ENCODE measurements at places on chromosomes 16 and 17.

DNA sequence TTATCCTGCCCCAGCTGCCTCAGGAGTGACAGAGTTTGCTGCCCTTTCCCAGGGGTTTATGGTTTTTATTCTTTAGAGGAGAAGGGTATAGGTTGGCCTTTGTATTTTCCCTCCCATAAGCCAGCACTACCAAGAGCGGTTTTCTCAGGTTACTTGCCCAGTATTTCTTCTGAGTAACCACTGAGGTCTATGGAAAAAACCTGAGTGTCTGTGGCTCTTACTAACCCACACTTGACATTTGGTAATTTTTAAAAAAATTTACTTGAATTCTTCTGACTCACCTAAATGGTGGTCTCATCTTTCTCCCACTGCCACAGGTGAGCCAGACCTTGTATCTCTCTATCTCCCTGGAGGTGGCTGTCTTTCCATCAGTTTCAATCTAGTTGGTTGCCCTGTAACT lies 6.0 kb downstream of the SLC7A6 start:
- no peak for DNase-seq

- DNase-seq, result no peak
Observed at GRCh38 chr16:50688083-50688482, 5.3 kb upstream of the NOD2 start.

DNA sequence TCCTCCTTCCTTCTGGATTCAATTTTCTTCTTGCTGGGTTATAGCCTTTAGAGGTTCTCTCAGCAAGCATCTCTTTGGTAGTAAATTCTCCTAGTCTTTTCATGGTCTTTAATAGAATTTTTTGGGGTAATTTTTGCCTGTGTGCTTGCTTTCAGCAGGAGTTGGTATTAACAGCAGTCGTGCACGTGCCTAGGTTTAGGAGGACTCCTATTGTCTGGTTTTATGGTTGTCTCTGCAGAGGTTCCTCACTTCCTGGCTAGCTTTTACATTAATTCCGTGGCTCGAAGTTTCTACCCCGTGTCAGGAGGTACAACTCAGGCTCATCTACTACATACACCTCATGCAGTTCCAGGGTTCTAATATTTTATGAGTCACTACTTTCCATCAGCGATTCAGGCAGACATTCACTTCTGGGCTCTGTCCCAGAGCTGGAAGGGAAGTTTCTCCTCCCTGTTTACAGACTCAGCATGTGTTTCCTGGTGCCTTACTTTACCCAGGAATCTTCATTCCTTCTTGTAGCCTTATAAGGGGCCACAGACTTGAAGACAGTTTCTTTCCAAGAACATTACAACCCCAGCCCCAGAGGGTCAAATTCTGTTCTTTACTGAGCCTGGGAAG lies 643.6 kb downstream of the HS3ST4 start:
- no peak for DNase-seq

- DNase-seq, result no peak
Observed at GRCh38 chr17:33291248-33292200, 1.6 kb downstream of the ASIC2 start.

- no peak for DNase-seq
Observed at GRCh38 chr16:9286930-9287329, 195.5 kb downstream of the HAPSTR1 start.

GRCh38 chr17:75020331-75021110 lies 8.1 kb downstream of the MRPL58 start:
- no peak for DNase-seq

DNA sequence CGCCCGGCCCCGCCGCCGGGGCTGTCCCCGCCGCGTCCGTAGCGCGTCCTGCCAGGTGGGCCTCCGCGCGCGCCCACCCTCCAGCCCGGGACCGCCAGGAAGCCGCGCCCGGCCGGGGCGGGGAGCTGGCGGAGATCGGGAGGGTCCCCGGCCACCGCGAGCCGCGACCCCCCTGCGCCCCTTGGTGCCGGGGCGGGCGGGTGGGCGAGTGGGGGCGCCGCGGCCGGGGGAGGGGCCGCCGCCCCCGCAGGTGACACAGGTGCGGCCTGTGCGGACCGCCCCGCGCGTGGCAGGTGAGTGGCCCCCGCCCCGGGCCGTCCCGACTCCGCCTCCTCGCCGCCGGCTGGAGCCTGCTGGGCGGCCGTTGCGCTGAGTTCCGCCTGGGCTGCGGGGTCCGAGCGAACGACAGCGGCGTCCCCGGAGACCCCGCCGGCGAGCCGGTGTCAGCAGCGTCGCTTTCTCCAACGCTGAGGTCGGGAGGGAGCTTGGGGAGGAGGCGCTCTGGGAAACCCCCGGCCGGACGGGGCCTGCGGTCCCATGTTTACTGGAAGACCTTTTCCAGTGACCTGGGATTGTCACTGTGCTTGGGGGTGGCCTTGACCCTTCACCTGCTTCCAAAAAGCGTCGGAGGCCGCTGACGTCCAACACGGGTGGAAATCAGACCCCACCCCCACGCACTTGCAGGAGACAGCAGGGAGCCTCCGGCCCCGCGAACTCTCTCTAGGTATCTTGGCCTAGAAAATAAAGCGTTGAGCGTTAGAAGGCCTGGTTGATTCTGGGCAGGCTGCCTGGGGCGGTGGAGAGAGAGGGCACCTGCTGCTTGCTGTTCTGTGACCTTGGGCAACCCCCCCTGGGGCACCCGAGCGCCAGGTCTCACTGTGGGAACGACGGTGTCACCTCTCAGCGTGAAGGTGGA lies 542 bp downstream of the KLHL36 start:
- DNase-seq, result no peak

DNA sequence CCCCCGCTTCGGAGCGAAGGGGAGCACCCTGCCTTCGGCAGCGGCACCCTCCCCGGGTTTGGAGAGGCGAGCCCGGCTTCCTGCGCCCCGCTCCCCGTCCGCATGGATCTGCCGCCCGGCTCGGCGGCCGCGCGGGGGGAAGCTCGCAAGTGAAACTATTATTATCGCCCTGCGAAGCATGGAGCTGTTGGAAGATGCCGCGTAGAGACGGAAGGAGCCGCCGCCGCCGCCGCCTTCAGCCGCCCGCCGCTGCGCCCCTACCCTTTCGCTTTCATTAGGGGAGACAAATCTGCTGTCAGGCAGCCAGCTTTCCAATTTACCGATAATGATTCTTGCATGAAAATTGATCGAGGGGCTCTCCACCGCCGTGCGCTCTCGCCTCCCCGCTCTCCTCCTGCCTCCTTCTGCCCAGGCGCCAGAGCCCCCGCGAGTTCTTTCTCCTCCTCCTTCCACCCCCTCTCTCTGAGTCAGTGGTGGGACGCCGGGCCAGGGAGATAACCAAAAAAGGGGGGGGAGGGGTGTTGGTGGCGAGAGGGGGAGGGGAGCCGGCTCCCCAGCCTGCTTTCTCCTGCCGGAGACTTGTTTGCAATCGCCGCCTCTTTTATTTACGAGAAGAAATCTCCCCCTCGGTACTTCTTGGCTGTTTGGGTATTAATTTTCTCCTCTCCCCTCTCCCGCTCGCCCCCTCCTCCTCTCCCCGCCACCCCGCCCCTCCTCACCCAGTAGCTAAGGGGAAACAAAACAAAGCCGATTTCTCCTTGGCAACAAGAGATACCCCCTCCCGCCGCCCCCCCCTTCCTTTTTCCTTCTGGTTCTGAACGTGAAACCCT lies 58.0 kb upstream of the GSE1 start:
- DNase-seq, result peak; percentile 54

GRCh38 chr16:48350736-48351135 lies 34.5 kb downstream of the SIAH1 start:
- no peak for DNase-seq

- DNase-seq, result no peak
Observed at GRCh38 chr17:80053102-80053501, 16.7 kb downstream of the CCDC40 start.

GRCh38 chr16:88803264-88803987 lies at the start of gene CDT1:
Gene CDT1 (plus strand): TSS chr16:88803789. CDS start chr16:88803832, 43 bp downstream.
- peak; percentile 70 for DNase-seq

- no peak for DNase-seq
Observed at GRCh38 chr17:16361874-16362273, 8.6 kb upstream of the CENPV start.

- peak; percentile 28 for DNase-seq
Observed at GRCh38 chr16:49307176-49307575, 25.5 kb upstream of the CBLN1 start.

- DNase-seq, result no peak
Observed at GRCh38 chr17:69909389-69909788, 165.6 kb upstream of the KCNJ16 start.

- DNase-seq, result peak; percentile 59
Observed at GRCh38 chr16:85028685-85029407, 1.3 kb downstream of the KIAA0513 start.

DNA sequence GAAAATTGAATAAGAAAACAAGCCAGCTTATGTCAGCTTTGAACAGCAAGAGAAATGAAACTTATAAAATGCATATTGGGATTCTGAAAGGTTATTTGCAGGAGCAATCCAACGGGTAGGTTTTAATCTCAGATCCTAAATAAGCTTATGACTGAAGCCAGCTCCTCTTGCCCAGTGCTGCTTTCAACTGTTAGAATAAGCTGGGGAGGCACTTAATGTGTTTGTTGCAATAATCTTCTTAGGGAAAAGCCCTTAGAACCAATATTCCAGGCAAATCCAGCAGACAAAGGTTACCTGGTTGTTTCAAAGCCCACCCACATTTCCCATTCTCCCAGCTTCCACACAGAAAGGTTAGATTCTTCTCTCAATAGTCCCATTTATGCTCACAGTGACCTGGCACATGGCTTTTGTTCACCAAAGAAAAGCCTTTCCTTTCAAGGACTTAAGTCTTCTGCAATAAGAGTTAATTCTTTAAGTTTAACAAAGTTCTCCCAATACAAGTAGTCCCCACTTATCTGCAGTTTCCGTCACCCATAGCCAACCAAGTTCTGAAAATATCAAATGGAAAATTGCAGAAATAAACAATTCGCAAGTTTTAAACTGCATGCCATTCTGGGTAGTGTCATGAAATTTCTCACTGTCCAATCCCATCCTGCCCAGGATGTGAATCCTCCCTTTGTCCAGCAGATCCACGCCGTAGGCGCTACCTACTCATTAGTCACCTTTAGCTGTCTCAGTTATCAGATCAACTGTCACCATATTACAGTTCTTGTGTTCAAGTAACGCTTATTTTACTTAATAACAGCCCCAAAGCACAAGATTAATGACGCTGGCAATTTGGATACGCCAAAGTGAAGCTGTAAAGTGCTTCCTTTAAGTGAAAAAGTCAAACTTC lies 5.9 kb downstream of the TEX2 start:
- peak; percentile 37 for DNase-seq

GRCh38 chr17:78230252-78230962 lies 1.0 kb upstream of the TMEM235 start:
- DNase-seq, result no peak

GRCh38 chr16:2150418-2151187 lies 2.2 kb downstream of the RAB26 start:
- peak; percentile 89 for DNase-seq

DNA sequence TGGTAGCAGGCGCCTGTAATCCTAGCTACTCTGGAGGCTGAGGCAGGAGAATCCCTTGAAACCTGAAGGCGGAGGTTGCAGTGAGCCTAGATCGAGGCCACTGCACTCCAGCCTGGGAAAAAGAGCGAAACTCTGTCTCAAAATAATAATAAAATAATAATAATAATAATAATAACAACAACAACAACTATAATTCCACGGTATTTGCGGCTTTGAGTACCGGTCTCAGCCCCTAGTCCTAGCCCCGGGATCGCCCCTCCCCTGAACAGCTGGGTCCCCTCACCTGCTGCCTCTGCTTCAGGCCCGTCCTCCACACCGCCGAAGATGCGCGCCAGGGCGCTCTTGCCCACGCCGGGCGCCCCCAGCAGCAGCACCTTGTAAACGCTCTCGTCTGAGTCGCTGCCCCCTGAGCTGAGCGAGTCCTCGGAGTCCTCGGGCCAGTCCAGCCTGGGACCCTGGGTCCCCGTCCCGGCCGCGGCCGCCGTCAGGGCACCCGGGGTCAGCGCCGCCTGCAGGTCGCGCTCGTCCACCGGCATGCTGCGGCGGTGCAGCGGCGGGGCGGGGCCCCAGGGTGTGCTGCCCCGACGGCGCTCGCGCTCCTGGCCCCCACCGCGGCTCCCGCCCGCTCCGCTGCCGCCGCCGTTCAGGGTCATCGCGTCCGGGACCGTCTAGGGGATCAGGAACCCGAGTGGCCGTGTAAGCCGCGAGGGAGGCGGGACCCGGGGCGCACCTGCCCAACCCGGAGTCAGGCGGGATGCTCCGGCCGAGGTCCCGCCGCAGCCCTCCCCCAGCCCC lies 611 bp downstream of the RRAD start:
- DNase-seq, result no peak

- no peak for DNase-seq
Observed at GRCh38 chr17:77353684-77354419, 213.1 kb downstream of the SEC14L1 start.

GRCh38 chr17:9937241-9937761 lies 32.2 kb upstream of the RCVRN start:
- DNase-seq, result no peak

- DNase-seq, result no peak
Observed at GRCh38 chr16:1689853-1690252, 11.8 kb downstream of the JPT2 start.

DNA sequence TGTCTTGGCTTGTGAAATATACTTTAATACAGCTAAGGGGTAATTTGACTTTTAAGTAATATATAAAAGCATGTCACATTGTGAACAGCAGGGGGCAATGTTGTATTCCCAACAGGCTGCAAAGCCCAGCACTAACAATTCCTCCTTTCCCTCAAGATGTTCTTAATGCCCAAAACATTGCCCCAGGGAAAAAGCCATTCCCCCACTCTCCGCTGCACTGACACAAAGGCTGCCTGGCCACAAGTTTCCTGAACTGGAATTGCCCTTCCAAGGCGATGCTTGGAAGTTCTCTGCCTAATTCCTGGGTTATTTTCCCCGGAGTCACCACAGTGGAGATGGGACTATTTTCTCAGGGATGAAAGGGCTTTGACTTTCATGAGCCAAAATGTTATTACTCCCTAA lies 27.2 kb downstream of the CLEC16A start:
- peak; percentile 80 for DNase-seq

- no peak for DNase-seq
Observed at GRCh38 chr16:67786491-67786890, 19.9 kb downstream of the RANBP10 start.

- no peak for DNase-seq
Observed at GRCh38 chr17:2500446-2500845, 11.2 kb downstream of the METTL16 start.

DNA sequence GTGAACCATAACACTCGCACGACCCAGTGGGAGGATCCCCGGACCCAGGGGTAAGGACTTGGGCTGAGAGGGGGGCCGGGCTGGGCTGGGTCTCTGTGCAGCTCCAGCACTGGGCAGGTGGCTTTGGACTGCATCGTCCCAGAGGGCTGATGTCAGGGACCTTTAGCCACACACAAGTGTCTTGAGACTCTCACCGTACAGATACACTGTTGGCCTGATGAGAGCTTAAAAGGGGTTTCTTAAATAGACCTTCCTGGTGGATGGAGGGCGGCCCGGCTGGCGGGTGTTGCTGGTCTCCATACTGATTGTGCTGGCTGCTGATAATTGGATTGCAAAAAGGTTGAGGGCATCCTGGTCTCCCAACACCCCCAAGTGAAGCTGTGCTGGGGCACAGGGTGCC lies 21.7 kb upstream of the CLEC18A start:
- no peak for DNase-seq

GRCh38 chr17:4003131-4003500 lies 38.9 kb upstream of the ATP2A3 start:
- DNase-seq, result no peak
